Tongue (tissue), 3 donors: ENCODE measurements at places on chromosomes 6 and 20. TPM values are rescaled to one million over a fixed set of nuclear protein-coding genes. Genes with fewer than 3 reads are reported as not detected.

The HIVEP2 gene
- 28.6 TPM for total RNA-seq

GRCh38 chr6:18359237-18359885 lies 27.8 kb upstream of the RNF144B start:
- DNase-seq = no peak

DNA sequence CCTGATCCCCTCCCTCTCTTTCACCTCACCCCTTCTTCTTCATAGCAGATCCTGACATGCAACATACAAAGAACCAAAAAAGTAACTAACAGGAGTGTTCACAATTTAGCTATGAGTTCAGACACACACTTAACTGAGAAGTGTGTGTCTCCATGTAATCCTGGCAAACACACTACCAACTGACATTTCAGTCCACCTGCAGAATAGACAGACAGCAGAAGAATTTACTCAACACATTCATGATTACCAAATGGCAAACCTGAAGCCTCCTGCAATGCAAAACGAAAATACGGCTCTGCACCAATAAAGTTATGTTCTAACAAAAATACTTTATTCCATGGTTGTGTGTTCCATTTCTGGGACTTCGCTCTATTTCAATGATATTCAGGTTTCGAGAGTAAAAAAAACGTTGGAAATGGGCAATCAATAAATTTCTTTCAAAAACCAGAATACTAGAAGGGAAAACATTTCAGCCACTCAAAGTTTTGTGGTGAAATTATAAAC lies 2.6 kb downstream of the BACH2 start:
- DNase-seq = no peak

The PROKR2 gene
- not detected for total RNA-seq

GRCh38 chr6:108735310-108736001 lies 112.8 kb upstream of the ARMC2 start:
- no peak for DNase-seq

The ASXL1 gene
- total RNA-seq = 65.6 TPM

- DNase-seq = no peak
Measured at GRCh38 chr6:110563711-110564110, 87.3 kb upstream of the SLC22A16 start.

The DEFB129 gene
- total RNA-seq = not detected

The TSBP1 gene
- not detected for total RNA-seq

The TNXB gene
- 214 TPM for total RNA-seq

DNA sequence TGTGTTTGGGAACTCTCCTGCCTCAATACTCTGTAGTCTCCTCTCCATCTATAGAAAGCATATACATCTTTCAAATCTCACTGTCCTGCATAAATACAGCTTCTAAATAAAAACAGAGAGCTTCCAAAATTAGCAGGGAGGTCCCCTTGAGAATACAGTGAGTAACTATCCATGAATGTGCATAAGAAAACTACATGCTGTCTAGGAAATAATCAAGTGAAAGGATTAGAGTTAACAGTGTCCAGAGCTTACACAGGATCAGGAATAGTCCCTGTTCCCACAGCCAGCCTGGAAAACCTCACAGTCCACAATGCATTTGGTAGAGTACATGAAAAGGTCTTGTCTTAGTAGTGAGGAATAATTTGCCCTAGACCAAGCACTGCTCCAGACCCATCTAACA lies 123.0 kb upstream of the POU3F2 start:
- no peak for DNase-seq

The PLCB4 gene
- 16.4 TPM for total RNA-seq

The LY86 gene
- 0.72 TPM for total RNA-seq

The FOXA2 gene
- 1.1 TPM for total RNA-seq

GRCh38 chr6:110823146-110823545 lies 7.9 kb upstream of the CDK19 start:
- DNase-seq = no peak

The GUCA1A gene
- total RNA-seq = not detected

The KCNK16 gene
- total RNA-seq = not detected

DNA sequence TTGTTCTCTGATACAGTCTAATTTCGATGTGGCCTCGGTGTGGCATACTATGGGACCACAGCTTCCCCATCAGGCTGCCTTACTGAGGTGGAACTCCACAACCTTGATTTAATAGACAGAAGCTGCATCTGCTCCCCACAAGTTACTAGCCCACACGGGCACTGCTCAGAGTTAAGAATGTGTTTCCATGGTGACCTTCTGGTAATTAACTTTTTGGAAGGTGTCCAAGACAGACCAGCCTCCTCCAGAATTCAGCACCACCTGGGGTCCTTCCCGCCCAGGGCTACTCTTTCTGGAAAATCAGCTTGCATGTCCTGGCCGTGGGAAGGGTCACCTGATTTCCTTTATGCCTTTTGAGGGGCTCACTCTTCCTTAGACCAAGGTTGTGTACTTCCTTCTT lies 48.7 kb upstream of the CDH4 start:
- peak; percentile 8 for DNase-seq

- DNase-seq = no peak
Measured at GRCh38 chr6:90502866-90503407, 83.9 kb downstream of the MAP3K7 start.

GRCh38 chr6:169807229-169807628 lies 55.8 kb downstream of the ERMARD start:
- DNase-seq = no peak

- no peak for DNase-seq
Measured at GRCh38 chr20:20443504-20443903, 75.6 kb downstream of the INSM1 start.

The IL17A gene
- total RNA-seq = not detected

- no peak for DNase-seq
Measured at GRCh38 chr6:30948811-30949210, 8.0 kb downstream of the MUCL3 start.

GRCh38 chr20:47698142-47698541 lies 87.1 kb downstream of the SULF2 start:
- no peak for DNase-seq

DNA sequence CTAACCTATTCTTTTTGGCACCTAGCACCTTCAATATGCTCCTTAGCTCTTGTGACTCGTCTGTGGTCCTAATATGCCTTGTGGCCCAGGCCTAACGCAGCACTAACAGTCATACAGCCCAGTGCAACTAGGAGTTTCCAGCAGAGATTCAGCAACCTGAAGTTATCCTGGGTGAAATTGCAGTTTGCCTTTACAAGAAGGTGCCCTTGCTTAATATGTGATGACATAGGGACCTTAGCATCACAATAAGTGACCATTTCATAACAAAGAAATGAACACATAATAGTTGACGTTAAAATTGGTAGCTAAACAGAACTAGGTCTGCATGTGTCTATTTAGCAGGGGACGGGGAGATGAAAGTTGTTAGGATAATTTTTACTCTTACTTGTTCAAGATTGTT lies 10.1 kb downstream of the FIG4 start:
- no peak for DNase-seq

The NDUFAF4 gene
- total RNA-seq = 31.0 TPM

GRCh38 chr20:25296094-25297093 lies 48.5 kb downstream of the PYGB start:
- DNase-seq = no peak

GRCh38 chr6:4093288-4093687 lies 14.4 kb upstream of the FAM217A start:
- DNase-seq = no peak

The ADTRP gene
- total RNA-seq = not detected

The CGAS gene
- total RNA-seq = 8.4 TPM

The RGL2 gene
- total RNA-seq = 51.9 TPM

DNA sequence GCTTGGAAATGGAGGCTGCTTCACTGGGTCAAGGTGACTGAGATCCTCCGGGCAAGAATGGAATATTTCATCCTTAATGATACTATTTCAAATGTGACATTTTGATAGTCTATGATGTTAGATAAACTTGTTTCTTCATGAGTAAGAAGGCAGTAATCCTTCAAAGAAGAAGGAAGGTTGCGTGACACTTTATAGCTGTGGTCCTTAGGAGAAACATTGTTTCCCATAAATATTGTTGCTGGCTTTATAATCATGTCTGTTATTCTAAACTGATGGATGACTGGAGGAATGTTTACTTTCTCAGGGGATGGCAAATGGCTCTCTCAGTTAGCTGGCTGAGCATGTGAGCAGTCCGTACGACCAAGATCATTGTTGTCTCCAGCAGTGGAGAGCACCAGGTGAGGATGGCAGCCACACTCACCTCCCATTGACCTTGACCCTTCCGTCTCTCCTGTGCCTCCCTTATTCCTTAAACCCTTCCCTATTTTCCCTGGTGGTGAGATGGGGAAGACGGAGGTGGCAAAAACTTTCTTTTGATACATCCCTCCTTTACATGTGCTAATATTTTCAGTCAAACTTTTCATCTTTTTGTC lies 171.2 kb upstream of the OLIG3 start:
- DNase-seq = no peak

DNA sequence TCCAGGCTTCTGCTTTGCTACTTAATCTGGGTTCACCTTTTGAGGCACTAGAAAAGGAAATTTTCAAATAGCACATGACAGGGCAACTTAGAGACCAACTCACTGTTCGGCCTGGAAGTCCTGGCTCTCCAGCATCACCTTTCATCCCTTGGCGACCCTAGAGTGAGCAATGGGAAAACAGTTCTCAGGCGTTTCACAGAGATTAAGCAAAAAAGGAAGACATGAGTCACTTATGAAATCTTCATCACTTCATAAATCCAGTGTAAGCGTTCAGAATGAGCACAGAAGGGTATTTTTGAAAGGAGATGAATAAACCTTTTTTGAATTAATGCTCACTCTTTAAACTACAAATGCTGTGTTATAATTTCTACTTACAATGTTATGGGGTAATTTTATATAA lies 104.0 kb downstream of the COL12A1 start:
- DNase-seq = no peak

DNA sequence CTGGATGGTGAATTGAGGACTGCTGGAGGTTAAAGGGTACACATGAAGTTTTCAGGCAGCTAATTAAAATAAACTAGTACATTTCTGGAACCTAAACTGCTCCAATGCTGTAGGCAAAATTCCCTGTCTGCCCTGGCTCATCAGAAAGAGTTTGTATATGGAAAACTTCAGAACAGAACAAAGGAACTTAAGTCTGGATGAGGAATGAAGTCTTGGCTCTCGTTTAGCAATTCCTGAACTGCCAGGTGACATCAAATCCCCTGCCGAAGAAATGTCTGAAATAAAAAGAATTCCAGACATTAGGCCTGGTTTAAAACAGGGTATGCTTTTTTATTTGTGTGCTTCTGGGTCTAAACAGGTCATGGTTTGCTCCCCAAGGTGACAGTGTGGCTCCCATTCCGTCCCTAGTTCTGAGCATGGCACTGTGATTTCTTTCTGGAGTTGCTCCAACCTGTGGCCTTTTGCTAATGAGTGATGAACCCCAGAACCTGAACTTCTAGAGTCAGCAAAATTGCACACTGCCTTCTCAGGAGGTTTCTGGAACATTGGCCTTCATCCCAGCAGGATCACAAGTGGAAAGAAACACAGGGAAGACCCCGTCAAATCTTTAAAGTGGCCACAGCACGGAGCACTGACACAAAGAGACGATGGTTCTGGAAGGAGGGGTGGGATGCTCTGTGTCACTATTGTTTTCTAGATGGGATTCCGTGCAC lies 129.4 kb upstream of the NAA20 start:
- DNase-seq = peak; percentile 67

- DNase-seq = no peak
Measured at GRCh38 chr6:112235956-112236355, 18.4 kb downstream of the LAMA4 start.

The PAX1 gene
- 4.1 TPM for total RNA-seq

- no peak for DNase-seq
Measured at GRCh38 chr20:37479925-37480691, 40.9 kb upstream of the NNAT start.

The MUC21 gene
- 6.9 TPM for total RNA-seq

The IYD gene
- total RNA-seq = not detected

- DNase-seq = no peak
Measured at GRCh38 chr20:63682384-63683139, 13.9 kb upstream of the TNFRSF6B start.

The RAD21L1 gene
- not detected for total RNA-seq

DNA sequence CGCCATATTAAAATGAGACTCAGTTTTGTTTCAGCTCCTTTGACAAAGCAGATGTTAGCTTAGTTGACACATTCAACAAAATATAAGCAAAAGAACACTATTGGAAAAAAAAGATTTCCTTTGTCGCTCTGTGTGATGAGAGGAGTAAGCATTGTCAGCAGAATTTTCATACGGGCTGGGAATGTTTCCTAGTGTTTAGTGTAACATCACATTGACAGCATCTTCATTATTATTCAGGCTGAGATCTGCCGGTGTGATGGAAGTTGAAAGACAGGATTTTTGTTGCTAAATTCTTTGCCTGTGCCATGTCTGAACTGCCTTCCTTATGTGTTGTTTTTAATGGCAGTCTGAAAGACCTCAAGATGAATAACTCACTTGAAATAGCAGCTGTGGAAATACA lies 49.1 kb downstream of the GRM1 start:
- DNase-seq = no peak

GRCh38 chr6:149077208-149077607 lies 240.3 kb upstream of the TAB2 start:
- no peak for DNase-seq

GRCh38 chr6:83221276-83221675 lies 28.1 kb downstream of the RWDD2A start:
- no peak for DNase-seq

The TPBG gene
- 16.6 TPM for total RNA-seq

GRCh38 chr6:7050004-7050403 lies 57.8 kb upstream of the RREB1 start:
- no peak for DNase-seq

GRCh38 chr6:50887112-50887511 lies 68.4 kb downstream of the TFAP2B start:
- no peak for DNase-seq

DNA sequence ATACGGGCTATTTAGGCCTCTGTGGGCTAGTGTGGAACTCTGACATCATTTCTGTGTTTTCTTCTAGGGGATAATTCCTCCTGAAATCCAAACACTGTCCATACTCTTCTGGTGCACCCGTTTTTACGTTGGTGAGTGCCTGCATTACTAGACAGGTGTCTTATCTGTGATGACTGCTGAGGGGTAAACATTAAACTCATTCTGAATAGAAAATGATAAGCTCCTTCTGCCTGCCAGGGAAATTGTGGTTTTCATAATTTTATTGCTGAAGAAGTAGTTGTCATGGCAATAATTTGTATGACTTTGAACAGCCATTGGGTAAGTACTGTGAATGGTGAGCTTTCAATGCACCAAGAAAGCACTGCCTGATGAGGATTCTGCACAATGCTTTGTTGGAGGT lies 705.6 kb downstream of the UTRN start:
- DNase-seq = no peak

- DNase-seq = no peak
Measured at GRCh38 chr6:55964136-55964535, 88.7 kb upstream of the BMP5 start.

GRCh38 chr20:51608061-51608460 lies 65.5 kb upstream of the NFATC2 start:
- DNase-seq = no peak

The ZC2HC1B gene
- not detected for total RNA-seq

The TMX4 gene
- 46.7 TPM for total RNA-seq

GRCh38 chr20:46994341-46994740 lies 99.7 kb downstream of the EYA2 start:
- DNase-seq = no peak

The TRAPPC3L gene
- 0.31 TPM for total RNA-seq

The GGTLC1 gene
- not detected for total RNA-seq
